ENCODE measurements at places on chromosomes 3 and 15.

GRCh38 chr3:141426404-141427034 lies 58.2 kb downstream of the ZBTB38 start:
- DNase-seq: peak; percentile 16

DNA sequence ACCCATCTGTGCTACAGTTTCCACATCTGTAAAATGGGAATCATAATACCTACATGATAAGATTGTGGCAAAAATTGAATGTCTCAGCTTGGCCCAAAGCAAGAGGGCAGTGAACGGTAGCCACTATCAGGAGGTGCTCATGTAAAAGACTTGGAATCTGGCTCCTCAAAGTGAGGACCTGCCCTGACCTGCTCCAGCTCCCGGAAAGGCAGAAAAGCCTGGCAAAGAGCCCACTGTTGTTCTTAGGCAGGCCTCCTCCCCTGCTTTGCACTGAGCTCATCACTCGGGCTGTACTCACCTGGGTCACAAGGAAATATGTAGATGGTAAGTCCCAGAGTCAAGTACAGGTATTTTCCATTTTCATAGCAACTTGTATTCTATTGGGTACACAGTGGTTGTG lies 250.7 kb upstream of the TBL1XR1 start:
- DNase-seq: no peak

DNA sequence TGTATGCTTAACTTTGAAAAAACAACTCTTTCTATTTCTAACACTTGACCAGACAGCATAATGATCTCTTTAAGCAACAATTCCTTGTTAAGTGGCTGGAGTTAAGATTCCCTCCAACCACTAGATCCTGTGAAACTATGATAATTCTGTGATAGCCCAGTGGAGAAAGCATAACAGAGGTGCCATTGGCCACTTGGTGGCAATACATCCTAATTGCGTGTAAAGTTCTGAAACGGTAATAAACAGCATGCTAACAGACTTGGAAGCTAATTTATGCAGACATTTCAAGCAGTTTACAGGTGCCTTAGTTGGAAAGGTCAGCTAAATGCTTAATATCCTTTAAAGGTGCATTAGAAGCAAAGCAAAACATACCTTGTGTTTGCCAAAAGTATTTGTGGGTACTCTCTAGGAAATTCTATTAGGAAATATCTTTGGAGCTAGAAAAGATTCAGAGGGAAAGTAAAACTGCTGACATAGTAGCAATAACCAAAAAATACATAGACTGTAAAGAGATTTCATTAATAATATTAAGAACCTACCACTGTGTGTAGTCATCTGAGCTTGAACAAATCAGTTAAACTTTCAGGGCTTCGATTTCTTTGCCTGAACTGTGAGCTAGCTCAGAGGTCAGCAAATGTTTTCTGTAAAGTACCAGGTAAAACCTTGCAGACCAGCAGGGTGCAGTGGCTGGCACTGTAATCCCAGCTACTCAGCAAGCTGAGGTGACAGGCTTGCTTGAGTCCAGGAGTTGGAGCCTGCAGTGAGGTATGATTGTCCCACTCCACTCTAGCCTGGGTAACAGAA lies 19.0 kb upstream of the CSTA start:
- peak; percentile 4 for DNase-seq

DNA sequence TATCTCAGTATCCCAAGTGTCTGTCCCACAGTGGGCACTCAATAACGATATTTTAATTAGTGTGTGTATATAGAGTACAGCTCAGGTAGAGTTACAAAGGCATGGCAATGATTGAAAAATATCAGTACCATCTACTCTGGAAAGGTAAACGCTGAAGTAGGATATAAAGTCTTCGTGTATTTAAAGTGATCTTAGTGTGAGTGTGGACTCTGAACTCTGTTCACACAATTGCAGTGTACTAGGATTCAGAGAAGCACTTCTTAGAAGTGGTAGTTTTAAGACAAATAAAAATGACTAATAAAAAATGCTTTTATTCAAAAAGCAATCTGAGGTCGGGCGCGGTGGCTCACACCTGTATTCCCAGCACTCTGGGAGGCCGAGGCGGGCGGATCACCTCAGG lies 62.9 kb upstream of the RAP2B start:
- DNase-seq: no peak

- DNase-seq: no peak
Observed at GRCh38 chr3:107662586-107662985, 139.8 kb downstream of the BBX start.

DNA sequence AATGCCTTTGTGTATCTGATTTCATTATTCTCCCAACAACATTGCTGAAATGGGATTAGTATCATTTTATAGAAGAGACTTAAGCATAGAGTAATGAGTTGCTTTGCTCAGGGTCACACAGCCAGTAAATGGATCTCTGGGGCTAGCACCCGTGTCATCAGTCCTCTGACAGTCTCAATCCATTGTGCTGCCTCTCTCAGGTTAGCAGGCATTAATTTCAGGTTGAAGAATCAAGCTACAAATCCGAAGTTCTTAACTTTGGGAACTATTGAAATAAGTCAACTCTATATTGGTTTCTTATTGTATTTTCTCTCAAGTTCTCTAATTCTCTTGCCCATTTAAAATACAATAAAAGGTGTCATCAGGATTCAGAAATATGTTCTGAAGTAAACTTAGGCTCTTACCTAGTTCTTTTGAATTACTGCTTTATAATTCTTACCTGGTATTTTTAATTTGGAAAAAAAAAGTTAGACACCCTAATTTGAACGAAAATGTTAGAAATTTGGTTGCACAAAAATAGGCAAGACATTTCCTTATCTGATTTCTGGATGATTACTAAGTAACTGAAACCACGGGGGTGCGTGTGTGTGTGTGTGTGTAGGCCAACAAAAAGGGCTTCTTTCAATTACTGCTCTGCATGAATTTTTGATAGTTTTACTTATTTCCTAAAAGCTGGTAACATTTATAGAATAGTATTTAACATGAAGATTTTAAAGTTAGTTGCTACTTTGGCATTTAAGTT lies 189.8 kb downstream of the MBNL1 start:
- no peak for DNase-seq

DNA sequence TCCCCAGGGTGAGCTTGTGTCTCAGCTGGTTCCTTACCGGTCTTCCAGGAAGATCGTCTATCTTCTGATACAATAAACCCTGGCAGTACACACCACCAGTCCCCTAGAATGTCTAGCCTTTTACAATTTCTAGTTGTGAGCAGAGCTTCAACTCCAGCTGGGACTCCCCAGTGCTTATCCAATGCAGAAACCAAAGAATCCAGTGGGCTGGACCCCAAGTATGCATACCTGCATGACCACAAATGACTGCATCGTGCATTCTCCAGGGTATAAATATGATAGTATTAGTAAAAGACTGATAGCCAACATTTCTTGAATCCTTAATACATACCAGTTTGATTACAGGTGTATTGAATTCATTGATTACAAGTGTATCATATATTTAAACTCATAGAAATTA lies 176.0 kb downstream of the SATB1 start:
- no peak for DNase-seq

GRCh38 chr15:27574541-27575054 lies 524.5 kb downstream of the OCA2 start:
- DNase-seq: no peak

DNA sequence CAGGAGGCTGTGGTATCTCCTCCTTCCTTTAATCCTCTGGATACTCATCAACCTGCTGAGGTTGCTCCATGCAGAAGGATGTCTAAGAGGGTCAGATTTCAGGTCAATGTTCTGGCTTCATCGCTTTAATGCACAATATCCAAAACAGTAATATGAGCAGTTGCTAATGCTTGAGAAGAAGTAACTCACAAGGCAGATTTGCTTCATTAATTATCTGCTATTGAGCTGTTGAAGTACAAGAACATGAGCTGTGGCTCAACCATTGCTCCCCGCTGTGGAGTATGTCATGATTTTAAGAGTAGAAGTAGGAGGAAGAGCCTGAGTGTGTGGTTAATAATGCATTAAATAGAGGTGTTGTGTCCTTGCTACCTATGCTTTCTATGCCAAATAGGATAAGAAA lies 1412.9 kb upstream of the ALCAM start:
- no peak for DNase-seq

- DNase-seq: no peak
Observed at GRCh38 chr3:120475722-120476377, 25.1 kb upstream of the FSTL1 start.

- no peak for DNase-seq
Observed at GRCh38 chr3:148852271-148852992, 12.7 kb upstream of the CPA3 start.

DNA sequence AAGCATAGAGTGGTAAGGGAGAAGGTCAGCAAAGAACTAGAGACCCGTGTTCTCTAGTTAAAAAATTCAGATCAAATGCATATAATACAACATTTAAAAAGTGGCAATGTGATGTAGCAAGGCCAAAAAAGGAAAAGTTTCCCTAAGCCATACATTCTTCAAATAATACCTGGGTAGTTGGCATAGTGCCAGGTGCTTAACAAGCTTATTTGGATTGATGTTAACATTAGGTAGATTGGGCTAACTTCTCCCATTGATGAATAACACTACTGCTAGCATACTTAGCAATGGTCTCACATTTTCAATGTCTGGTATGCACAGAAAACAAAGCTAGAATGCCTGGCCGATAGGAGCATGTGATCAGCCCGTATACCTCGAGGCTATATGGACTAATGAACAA lies 283.6 kb upstream of the RARB start:
- no peak for DNase-seq

DNA sequence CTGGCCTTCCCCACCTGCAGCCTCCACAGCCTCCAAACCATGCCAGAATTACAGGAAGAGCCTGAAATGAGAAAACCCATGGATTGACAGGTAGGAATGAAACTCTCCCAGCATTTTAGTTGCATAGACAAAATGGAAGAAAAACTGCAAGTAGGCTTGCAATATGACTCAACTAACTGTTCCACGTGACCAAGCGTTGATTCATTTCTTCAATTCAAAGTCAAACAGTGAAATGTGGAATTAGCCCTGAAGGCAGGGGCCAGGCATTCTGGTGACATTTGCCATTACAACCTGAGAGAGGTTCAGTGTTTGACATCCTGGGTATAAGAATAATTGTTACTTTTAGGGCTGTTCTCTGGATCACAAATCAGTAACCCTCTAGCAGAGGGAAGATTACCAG lies 676.5 kb upstream of the CFAP20DC start:
- DNase-seq: no peak

DNA sequence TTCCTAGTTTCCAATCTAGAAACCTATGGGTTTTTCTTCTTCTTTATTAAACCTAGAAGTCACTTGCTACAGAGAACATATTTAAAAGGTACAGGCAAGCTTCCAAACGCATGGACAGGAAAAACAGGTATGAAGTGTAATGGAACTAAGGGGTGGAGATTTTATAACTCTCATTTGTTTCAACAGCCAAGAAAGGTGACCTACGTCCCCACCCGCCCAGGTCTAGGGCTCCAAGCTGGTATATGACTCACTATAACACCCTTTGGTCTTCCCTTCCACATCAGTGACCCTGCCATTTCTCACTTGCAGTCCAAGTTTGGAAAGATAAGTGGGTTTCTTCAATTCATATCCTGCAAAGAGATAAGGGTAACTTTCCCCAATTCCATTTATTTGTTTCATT lies 6.0 kb upstream of the LIPH start:
- no peak for DNase-seq

DNA sequence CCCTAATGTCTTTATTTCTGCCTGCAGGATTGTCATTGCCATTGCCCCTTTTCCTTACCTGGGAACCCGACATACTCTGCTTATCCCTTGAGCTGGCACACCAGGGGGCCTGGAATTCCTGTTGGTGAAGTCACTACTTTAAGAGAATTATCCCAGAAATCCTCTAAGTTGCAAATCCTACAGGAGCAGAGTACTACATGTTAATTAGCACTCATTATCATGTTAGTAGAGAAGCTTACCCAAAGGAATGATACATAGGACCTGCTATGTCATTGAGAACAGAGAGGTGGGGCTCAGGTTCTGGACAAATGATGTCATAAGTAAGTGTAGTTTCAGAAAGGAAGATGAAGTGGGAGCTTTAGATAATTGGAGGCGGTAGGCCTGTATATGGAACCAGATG lies 27.4 kb downstream of the SCG5 start:
- no peak for DNase-seq

GRCh38 chr3:112298781-112299180 lies 4.8 kb upstream of the SLC9C1 start:
- no peak for DNase-seq

- peak; percentile 12 for DNase-seq
Observed at GRCh38 chr3:138833899-138834595, 681 bp downstream of the PIK3CB start.
